ENCODE measurements at places on chromosomes 4 and X. TPM values are rescaled to one million over a fixed set of nuclear protein-coding genes. Genes with fewer than 3 reads are reported as not detected.

The SLC9B1 gene
- 0.19 TPM for polyA plus RNA-seq

The ITM2A gene
- 10.4 TPM for polyA plus RNA-seq

The RPS6KA3 gene
- polyA plus RNA-seq: 27.7 TPM

The RHOH gene
- not detected for polyA plus RNA-seq

The MAGEB5 gene
- polyA plus RNA-seq: not detected

The RTL9 gene
- not detected for polyA plus RNA-seq

The PPARGC1A gene
- polyA plus RNA-seq: not detected

The IL3RA gene
- 35.1 TPM for polyA plus RNA-seq

The HPGDS gene
- not detected for polyA plus RNA-seq

The SPON2 gene
- 0.10 TPM for polyA plus RNA-seq

The SMIM31 gene
- polyA plus RNA-seq: not detected

The TMEM144 gene
- polyA plus RNA-seq: 10.5 TPM

The CHRDL1 gene
- polyA plus RNA-seq: not detected

The HSFX4 gene
- polyA plus RNA-seq: not detected

The FAM133A gene
- polyA plus RNA-seq: not detected

The AMTN gene
- polyA plus RNA-seq: 0.95 TPM

The TEC gene
- 0.18 TPM for polyA plus RNA-seq

The MTCP1 gene
- polyA plus RNA-seq: 1.8 TPM

The NAA11 gene
- not detected for polyA plus RNA-seq

The ARHGAP36 gene
- not detected for polyA plus RNA-seq

DNA sequence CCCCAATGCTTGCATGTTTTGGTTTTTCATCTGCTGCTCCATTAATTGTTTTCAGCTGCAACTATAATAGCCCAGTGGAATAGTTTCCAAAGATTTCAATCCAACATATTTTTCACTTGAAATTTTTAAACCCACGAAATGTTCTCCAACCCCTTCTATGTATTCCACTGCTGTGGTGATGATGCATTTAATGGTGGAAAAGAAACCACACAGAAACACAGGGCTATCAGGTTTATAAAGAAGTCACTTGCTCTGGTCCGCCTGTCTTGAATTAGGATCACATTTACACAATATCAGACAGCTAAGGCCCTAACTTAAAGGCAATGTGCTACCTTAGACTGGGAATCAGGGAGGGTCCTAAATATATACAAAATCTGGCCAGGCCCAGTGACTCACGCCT lies 35.0 kb downstream of the OPHN1 start:
- DNase-seq: no peak

GRCh38 chrX:153638436-153639176 lies 8.4 kb upstream of the DUSP9 start:
- no peak for DNase-seq

DNA sequence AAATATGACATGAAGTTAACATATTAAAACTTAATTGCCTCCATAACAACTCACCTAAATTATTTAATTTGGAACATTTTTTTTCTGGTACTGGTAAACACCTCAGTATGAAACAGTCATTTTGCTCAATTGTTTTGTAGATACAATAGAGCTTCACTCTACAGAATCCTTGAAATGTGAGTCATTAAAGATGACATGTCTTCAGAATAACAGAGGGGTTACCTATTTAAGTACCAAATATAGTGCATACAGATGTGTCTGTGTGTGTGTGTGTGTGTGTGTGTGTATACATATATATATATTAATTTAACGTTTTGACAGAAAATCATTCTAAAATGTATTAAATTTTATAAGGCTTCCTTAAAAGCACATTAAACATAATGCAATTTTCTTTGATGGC lies 297.6 kb downstream of the INPP4B start:
- no peak for DNase-seq

- no peak for DNase-seq
These were observed 94.7 kb upstream of the NAP1L5 start for GRCh38 chr4:88792268-88792781.

- peak; percentile 72 for DNase-seq
These were observed 31.7 kb downstream of the BBS12 start for GRCh38 chr4:122764071-122764820.

GRCh38 chr4:144709793-144710525 lies 64.0 kb downstream of the HHIP start:
- peak; percentile 89 for DNase-seq

DNA sequence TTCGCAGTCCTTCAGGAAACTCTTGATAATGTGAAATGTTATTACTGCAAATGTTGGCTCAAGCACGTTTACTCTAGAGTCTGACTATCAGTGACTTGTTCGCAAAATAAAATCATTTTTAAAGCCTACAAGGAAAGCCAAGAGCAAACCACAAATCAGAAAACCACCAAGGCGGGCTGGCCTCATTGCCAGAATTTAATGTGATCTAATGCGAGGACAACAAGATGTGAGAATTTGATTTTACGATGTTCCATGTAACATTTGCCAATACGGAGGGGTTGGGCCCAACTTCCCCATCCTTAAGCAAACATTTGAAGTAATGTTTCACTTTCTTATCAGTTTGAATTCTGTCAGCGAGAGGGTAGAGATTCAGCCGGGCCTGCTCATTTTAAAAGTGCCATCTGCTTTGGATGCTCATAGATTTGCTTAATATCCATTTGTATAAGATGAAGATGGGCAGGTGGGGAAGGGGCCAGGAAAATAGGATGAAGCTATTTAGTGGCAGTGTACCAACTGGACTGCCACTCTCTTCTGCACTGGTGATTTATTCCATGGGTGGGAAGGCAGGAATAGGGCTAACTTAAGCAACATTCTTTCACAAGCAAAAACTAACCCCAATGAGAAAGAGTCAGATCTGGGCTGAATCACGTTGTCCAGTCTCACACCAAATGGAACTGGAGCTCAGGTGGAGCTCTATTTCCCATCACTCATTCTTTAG lies 225.3 kb downstream of the ANAPC10 start:
- peak; percentile 11 for DNase-seq

- no peak for DNase-seq
These were observed 29.9 kb upstream of the GPC4 start for GRCh38 chrX:133444952-133445831.

DNA sequence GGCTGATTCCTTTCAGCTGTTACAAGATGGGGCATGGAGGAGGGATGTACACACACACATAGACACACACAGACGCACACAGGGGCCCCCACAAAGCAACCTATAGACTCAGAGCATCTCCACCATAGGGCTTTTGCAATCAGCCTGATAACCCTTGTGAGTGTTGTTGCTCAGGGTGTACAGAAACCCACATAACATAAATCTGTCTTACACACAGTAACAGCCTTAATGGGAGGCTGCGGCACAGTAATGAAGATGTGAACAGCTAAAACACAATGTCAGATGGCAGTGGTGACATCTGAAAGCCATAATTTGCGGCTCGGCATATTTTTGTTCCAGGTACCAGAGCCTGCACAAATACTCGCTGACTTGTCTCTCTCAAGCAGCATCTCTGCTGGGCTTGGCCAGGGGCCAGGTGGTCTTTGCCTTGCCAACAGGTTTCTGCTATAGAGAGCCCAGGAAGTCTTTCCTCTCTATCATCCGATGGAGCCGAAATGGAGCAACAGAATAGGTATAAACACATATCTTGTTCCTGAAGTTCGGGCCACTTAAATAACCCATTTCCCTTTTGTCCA lies 357.2 kb upstream of the GATB start:
- DNase-seq: no peak

GRCh38 chr4:10527438-10527837 lies 70.2 kb upstream of the ZNF518B start:
- no peak for DNase-seq

DNA sequence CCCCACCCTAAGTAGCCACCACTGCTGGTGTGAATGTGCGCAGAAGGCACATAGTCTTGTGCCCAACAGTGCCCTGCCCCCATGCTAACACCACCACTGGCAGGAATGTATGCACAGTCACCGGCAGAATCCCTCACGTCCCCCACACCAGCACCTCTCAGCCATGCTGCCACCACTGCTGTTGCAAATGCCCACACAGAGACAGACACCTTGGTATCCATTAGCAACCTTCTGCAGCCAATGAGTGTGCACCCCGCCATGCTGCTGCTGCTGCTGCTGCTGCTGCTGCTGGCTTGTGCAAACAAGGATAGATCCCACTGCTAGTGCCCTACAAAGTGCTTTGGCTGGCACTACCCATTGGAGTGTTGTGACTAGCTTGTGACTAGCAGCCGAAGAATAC lies 52.4 kb upstream of the MMAA start:
- DNase-seq: no peak

DNA sequence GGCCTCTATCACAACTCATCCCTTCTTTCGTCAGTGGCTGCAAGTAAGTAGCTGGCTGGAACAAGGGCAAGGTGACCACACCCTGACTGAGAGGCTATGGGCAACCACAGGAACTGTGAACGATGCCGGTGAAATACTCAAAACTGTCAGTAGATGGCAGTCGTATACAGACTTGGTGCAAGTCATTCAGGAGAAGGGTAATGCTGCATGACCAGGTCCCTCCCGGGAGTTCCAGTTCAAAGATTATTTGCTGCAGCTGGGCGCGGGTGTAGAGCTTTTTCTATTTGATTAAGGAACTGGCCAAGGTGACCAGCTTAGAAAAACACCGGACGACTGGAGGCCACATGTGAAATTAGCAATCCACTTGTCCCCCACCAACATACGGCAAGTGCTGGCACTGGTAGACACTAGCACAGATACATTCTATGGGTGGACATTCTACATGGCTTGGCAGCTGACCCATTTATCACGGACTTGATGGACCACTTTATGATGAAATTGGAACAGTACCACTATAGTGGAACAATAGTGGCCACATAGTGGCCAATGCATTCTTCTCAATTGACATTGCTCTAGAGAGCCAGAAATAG lies 726.6 kb downstream of the TRAM1L1 start:
- DNase-seq: peak; percentile 73

DNA sequence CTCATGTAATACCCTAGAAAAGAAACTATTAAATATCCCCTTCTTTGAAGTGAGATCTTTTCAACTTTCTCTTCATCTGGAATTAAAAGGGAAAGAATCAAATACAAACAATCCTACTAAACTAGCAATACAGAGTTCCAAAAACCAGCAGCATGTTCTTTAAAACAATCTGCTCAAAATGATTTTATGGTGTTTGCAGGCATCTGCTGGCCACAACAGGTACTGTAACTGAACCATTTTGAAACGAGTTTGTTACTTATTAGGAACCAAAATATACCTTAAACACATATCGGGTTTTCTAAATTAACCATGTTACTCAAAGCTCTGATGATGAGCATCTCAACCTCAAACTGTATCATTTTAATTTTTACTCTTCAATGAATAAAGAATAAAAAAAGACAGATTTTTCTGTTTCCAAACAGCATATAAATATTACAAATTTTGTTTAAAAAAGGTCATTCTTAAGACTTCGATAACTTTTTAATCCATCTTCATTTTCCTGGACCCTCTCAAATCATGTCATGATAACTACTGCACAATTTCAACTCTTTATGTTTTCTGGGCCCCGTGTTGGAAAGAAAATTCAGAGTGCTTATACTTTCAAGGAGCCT lies 56.5 kb downstream of the ARAP2 start:
- peak; percentile 1 for DNase-seq

- DNase-seq: no peak
These were observed 350.4 kb downstream of the SPRY1 start for GRCh38 chr4:123747016-123747415.

- no peak for DNase-seq
These were observed 193.5 kb upstream of the FTHL17 start for GRCh38 chrX:31265383-31265782.

GRCh38 chr4:7419961-7420660 lies 14.6 kb downstream of the PSAPL1 start:
- no peak for DNase-seq

GRCh38 chr4:25347971-25348370 lies 29.1 kb upstream of the ANAPC4 start:
- DNase-seq: no peak

- DNase-seq: no peak
These were observed 20.7 kb downstream of the PSAPL1 start for GRCh38 chr4:7414046-7414445.

DNA sequence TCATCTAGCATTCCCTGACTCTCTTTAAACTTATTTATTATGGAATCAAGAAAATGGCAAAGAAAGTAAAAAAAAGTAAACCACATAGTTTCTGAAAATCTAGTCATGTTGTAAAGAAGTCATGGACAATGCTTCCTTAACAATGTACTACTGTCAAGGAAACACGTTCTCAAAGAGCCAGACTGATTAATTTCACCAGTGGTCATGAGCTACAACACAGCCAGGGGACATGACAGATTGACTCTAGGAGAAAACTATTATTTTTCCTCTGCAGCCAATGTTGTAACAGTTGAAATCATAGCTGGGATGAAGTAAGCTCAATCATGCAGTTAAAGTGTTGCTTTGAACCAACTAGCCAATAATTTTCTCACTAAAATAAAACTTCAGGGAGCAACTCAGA lies 109.2 kb downstream of the MAPK10 start:
- DNase-seq: no peak

DNA sequence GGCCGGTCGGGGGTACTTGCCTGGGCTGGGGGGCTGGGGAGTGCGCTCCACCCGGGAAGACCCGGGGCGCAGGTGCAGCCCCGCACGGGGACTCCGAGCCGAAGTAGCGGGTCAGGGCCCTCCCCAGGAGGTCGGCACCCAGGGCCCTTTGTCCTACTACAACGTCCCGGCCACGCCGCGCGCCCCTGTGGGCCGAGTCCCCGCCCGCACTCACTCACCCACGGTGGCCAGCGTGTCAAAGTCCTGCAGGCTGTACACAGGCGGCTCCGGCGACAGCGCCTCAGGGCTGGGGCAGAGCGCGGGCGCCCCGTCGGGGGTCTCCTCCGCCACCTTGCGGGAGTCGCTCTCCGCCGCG lies 602 bp downstream of the PRKX start:
- DNase-seq: no peak

- DNase-seq: no peak
These were observed 8.0 kb upstream of the MSL3 start for GRCh38 chrX:11750046-11750445.

DNA sequence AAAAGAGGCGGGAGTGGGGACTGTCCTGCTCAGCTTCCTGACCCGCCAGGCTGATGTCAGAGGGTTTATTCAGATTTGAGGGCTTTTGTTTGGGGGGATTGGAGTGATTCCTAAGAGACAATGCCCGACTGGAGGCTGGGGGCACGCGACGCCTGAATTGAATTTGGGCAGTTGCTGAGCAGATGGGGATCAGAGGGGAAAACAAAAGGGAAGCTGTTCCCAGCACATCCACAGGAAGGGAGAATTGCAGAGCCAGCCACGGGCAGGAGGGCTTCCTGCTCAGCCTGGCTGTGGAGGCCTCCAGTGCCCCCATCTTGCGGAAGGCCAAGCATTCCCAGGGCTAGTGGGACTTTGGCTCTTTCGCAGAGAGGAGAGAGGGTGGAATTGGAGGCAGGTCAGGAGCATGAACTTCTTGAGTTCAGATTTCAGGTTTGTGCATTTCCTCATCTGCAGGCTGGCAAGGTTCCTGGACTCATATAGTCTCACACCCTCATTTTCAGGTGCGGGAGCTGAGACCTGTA lies 162.8 kb downstream of the NHS start:
- DNase-seq: no peak

DNA sequence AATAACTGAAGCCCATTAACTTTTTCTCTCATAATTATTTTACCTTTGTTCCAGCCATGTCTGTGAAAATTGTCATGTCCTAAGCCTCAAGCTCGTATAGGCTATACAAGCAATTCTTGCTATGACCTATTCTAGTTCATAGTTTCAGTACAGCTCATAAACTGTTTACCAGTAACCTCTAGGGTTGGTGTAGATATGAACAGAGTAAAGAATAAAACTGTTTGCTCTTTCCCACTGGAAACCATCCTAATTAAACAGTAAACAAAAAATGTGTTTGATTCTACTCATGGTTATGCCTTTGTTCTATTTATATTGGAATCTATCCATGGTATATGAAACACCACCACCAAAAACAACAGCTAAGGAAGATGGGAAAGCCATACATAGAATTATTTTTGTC lies 1444.0 kb upstream of the PCDH7 start:
- DNase-seq: peak; percentile 37

GRCh38 chr4:3689006-3689405 lies 77.2 kb upstream of the ADRA2C start:
- DNase-seq: no peak
